ENCODE measurements at places on chromosomes 3 and 15.

- no peak for DNase-seq
Measured at GRCh38 chr3:194218646-194219453, 82.9 kb downstream of the HES1 start.

- no peak for DNase-seq
Measured at GRCh38 chr3:24302396-24302795, 192.3 kb downstream of the THRB start.

- DNase-seq, result no peak
Measured at GRCh38 chr15:101219441-101219840, 32.4 kb downstream of the CHSY1 start.

DNA sequence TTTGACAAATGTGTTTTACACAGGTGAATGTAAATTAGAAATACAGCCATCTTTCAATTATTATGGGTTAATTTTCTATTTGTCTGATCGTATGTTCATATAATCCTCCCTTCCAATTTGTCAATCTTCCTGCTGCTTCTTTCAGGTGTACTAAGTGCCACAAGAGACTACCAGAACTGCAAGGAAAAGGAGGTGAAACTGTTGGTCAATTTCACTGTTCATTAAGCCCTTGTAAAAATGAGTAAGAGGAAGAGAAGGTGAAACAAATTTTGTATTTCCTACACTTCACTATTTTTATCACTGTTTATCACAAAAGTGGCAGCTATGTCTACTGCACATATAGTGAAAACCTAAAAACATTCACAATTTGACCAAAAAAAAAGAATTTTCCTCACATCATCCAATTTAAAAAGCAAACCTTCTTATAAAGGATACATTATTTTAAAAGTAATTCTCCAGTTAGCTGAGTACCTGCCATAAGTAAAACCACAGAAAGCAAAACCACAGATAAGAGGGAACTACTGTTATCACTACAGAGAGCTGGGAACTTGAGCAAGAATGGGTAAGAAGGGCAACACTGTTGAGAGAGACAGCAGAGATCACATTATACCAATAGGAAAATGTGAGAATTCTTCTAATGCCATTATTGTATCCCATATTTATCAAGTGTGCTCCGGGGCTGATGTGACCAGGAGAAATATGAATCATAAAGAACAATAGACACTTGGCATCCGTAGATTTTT lies 163.0 kb downstream of the TBC1D5 start:
- DNase-seq, result no peak

DNA sequence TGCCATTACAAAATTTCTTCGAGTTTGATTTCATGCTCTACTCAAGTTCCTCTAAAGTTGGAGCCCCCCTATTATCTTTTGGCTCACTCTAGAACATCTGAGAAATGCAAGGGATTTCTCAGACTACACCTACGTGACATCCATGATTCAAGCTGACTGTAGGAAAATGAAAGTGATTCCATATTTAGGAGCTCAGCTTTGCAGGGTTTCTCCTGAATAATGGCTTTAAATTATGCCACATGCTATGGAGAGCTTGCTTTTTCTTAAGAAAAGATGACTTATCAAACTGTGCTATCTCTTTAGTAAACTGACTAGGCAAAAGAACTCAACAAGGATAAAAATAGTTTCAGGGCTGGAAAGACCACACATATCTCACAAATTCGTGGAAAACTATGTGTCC lies 292.1 kb downstream of the LSAMP start:
- no peak for DNase-seq

- no peak for DNase-seq
Measured at GRCh38 chr3:81585056-81585455, 176.4 kb downstream of the GBE1 start.

- no peak for DNase-seq
Measured at GRCh38 chr3:182323898-182324297, 469.4 kb upstream of the ATP11B start.

- no peak for DNase-seq
Measured at GRCh38 chr3:72550582-72551262, 297.5 kb downstream of the SHQ1 start.

DNA sequence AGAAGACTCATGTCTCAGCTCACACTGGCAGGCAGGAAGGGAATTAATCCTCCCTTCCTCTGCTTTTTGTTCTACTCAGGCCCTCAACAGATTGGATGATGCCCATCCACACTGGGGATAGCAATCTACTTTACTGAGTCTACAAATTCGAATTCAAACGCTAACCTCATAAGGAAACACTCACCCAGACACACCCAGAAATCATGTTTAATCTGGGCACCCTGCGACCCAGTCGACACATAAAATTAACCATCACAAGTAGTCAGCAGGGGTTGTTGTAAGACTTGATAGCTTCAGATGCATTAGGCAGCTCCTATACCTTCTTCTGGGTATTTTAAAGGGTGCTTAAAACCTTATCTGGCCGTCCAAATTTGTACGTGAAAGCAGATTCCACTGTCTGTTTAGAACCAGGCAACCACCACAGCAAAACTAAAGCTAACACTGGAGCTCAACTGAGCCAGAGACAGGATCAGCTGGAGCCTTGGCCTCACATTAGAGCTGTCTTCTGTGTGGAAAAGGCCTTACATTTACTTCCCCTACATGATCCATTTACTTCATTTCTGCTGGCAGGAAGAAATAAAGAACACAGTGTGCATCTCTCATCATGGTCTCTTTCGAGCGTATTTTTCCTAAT lies 407.3 kb upstream of the PPP2R3A start:
- no peak for DNase-seq

DNA sequence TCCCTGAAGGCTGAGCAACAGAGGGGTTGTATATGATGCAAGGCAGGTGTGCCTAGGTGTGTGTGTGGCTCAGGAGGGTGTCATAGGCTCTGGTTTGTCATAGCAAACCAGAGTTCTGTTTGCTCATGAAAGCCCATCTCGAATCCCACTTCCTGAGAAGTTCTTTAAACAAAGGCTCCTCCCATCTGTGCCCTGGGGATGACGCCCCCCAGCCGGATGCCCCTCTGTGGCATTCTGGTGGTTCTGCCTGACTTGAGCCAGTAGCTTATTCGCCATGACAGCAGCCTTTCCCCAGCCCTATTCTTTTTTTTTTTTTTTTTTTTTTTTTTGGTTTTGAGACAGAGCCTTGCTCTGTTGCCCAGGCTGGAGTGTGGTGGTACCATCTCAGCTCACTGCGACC lies 45.4 kb downstream of the PDIA5 start:
- no peak for DNase-seq

DNA sequence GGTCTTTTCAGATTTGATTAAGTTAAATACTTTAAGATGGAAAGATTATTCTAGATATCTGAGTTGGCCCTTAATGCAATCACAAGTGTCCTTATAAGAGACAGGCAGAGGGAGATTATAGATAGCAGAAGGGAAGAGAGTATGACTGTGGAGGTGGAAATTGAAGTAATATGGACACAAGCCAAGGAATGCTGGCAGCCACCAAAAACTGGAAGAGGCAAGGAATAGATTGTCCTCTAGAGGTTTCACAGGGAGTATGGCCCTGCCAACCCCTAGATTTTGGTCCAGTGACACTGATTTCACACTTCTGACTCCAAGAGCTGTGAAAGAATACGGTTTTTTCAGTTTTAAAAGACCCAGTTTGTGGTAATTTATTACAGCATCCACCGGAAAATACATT lies 1498.7 kb upstream of the CADM2 start:
- no peak for DNase-seq

DNA sequence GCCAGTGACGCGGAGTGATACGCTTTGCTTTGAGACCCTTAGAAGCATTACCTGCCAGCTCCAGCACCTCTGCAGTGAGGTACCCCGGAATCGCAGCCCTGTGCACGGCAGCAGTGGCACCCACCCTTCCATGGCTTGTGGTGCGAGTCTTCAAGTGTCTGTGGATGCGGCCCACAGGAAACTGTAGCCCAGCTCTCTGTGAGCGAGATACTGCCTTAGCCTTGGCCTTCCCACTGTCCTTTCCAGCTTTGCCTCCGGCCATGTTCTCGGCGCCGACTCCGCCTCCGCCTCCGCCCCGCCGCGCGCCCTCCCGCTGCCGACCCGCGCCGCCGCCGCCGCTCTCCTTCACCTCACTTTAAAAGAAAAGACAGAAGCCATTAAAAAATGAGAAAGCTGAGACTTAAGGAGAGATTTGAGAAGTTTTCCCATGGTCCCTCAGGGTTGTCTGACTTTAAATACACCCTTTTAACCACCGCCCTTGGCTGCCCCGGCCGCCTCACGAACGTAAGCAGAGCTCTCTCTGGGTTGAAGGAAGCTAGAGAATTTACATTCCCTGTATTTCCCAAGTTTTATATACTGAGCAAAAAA lies 78.5 kb upstream of the FAM174B start:
- DNase-seq, result no peak

DNA sequence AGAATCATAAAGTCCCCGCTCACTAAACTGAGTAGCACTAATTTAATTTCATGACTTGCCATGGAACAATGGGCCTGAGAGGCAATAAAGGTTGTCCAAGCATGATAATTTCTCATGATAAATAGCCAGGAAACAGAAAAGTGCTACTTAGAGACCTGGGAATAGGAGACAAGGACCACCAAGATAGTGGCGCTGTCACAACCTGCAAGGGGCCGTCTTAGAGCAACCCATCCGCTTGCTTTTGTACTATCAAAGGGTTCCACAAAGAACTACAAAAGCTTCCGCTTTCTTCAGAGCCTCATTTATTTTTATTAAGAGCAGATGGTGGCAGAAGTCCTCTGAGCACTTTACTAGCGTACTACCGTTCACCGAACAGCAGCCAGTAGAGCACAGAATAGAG lies 421.7 kb upstream of the GRM7 start:
- no peak for DNase-seq

DNA sequence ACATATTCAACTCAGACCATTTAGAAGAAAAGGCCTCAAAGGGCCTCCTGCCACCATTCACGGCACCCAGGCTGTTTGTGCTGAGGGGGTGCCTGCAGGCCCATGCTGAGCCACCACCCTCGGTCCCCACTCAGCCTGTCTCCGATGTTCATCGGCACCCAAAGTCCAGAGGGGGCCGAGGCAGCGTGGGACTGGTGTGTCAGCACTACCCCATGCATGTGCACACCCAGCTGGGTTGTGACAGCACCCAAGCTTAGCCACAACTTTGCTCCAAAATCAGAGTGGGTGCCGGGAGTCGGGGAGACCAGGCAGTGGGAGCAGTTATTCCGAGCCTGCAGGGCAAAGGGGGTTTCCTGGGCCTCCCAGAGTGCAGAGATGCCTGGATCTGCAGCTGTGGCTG lies 508.5 kb upstream of the ZNF717 start:
- DNase-seq, result no peak

DNA sequence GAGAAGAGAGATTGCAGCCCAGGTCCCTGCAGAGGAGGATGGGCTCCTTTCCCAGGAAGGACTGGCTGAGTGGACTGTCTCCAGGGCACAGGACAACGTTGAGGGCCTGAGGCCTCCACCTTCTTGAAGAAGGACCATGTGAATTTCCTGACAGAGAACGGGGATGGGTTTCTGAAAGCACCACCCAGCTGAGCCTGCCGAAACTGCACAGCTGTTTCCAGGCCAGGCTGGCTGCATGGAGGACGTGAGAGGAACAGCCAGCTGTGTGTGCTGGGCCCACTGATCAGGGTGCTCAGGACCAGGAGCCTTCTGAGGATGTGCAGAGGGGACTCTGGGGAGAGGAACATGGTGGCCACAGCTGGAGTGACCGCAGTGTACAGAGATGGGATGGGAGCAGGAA lies 39.2 kb downstream of the HMCES start:
- no peak for DNase-seq

- DNase-seq, result no peak
Measured at GRCh38 chr3:194161131-194162045, 25.4 kb downstream of the HES1 start.

DNA sequence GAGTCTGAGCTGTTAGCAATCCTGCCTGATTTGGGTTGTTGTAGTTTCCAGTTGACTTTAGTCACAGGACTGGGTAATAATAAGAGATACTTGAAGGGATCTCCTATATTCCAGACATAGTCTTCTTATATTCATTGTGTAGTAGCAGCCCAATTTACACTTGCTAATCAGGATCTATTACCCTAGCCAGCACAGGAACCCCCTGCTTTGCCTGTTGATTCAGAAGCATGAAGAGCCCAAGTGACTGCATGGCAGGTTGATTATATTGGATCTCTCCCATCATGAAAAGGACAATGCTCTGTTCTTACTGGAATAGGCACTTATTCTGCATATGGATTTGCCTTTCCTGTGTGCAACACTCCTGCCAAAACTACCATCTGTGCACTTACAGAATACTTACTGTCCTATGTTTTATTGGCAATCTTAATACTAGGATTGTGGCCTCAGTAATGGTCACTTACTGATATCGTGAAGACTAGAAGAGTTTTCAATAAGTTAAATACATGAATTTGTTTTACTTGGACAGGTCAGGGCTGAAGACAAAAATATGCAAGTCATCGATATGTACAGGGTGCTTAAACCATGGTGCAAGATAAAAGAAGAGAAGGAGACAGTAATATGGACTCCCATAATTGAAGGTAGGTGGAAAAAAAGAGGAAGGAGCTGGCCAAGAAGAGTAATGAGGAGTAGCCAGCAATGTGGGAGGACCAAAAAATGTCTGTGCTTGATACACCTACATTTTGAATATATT lies 304.1 kb downstream of the MCTP2 start:
- DNase-seq, result no peak

DNA sequence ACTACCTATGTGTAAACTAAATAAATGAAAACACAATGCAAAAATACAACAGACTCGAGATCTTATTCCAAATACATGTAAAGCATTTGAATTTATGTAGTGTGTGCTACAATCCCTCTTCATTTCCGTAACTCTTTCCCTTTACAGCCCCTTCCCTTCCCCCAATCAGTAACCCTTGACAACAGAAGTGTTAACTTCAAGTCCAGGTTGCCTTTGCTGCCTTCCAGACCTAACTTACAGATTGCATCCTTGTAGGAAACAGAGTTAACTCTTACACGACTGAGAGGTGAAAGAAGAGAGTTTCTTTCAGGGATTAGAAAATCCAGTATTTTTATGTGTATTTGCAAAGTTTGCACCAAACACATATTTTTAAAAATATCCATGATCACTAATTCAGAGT lies 1.4 kb upstream of the ROBO1 start:
- DNase-seq, result no peak

DNA sequence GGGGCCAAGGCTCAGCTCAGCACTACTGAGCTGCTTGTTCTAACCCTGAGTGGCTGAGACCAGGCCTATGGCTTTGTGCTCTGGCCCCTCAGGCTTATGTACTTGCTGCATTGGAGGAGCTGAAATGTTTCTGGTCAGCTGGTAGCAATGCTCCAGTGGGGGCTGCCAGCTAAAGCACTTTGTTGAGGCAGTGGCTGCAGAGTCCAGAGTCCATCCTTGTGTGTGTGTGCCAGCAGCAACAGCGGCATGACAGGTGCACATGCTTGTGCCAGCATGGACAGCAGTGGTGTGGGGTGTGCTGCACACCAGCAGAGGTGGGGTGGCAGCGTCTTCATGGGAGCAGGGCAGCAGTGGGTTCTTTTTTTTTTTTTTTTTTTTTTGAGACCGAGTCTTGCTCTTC lies 169.1 kb downstream of the VPS8 start:
- DNase-seq, result no peak

- DNase-seq, result peak; percentile 58
Measured at GRCh38 chr3:16849229-16849628, 35.5 kb upstream of the PLCL2 start.

DNA sequence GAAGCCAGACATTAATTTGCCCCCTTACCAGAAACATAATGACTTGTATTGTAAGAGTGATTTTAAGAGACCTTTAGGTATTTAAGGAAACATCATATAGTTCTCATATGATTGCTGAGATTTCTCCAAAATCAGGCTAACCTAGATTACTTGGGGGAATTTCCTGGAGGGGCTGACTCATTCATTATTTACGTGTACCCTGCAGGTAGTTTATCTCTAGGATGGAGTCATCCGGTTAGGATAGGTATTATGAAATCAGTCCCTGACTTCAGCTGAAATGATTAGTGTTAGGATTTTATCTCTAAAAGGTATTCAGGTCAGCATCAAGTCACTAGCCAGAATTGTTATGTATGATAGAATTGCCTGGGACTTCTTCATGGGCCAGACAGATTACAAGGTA lies 97.5 kb downstream of the TCF12 start:
- no peak for DNase-seq

All from neural progenitor cell (in vitro differentiated cells).